ENCODE measurements at places on chromosomes 2 and 18.

DNA sequence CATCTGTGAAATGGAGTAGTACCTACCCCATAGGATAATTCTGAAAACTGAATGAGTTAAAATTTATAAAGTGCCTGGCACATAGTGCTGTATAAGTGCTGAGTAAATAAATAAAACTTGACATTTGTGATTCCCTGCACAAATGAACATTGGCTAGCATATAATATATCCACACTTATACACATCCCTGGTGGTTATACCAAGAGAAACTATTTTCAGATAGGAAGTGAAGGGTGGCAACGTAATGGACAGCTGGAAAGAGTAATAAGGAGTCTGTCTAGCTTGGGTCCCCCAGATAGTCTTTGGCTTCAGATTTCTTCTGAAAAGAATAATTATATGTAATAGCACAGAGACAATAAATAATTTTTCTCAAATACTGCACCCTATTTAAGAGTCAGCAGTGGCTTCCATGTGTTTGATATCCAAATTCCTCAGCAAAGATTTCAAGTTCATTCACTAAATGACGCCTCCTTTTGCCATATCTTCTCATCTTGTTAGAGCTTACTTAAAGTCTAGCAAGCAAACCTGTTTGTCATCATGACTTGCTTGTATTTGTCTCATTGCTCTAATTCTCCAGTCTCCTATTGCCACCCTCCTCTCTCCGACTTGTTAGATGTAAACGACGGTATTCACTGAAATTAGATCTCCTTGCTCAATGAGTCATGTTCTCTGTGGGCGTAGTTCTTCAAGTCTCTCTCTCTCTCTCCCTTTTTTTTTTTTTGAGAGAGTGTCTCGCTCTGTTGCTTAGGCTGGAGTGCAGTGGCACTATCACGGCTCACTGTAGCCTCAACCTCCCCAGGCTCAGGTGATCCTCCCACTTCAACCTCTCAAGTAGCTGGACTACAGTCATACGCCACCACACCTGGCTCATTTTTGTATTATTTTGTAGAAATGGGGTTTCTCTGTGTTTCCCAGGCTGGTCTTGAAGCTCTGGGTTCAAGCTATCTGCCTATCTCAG lies 8.7 kb upstream of the ADGRF3 start:
- peak; percentile 73 for DNase-seq

DNA sequence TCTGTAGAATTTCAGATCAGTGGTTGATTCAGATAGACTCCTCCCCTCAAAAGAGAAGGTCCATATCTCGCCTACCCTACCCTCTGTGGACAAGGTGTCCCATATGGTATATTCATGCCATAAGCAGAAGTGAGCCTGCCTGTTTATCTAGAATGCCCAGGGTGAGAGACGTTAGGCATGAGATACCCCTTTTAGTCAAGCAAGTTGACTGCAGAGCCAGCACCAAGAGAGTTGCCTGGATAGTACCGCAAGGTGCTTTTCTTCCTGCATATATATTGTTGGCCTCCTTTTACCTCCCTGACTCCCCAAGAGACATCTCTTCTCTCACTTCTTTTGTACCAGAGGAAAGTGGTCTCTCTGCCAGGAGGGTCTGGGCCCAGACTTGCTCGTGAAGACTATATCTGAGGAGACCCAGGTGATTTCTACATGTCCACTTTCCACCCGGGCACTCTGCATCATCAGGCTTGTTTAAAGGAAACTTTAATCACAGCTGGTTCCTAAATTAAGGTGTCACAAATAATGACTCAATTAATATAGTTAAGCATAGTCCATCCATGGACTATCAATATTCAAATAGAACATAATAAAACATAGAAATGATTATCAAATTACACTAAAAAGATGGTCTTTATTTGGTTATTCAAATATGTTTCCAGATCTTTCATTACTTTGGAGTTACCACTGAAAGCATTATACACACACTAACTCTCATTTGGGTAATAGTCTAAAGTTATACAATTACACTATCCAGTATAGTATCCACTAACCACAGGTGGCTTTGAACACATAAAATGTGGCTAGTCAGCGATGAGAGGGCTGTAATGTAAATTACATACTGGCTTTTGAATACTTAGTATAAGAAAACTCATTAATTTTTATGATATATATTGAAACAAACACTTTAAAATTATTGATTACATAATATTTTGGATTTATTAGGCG lies 4.1 kb downstream of the ITGA4 start:
- peak; percentile 25 for DNase-seq

- DNase-seq, result no peak
Observed at GRCh38 chr2:234853729-234854128, 98.1 kb upstream of the SH3BP4 start.

- peak; percentile 43 for DNase-seq
Observed at GRCh38 chr2:27303093-27304025, 4.9 kb downstream of the UCN start.

- no peak for DNase-seq
Observed at GRCh38 chr2:20359096-20359495, 8.5 kb upstream of the PUM2 start.

DNA sequence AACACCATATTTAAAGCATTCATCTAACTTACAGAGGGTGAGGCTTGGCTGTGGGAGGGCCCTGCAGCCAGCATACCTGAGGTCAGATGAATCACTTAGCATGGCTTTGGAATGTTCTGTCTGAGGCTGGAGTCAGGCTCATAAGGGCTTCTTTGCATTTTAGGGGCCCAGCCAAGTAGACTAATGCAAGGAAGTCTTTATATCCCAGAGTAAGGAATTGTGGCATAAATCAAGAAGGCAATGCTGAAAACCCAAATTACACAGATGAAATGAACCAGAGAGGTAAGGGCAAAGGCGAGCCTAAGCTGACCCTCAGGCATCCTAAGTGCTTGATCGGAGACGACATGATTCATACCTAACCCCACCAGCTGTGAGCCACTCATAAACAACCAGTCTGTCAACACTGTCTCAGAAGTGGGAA lies 383.6 kb downstream of the DCC start:
- no peak for DNase-seq

- DNase-seq, result peak; percentile 24
Observed at GRCh38 chr2:240569523-240569997, 1.3 kb downstream of the RNPEPL1 start.

GRCh38 chr2:14642499-14642898 lies 10.0 kb downstream of the LRATD1 start:
- no peak for DNase-seq

Measured in stomach (tissue), 19 donors.